ENCODE measurements at places on chromosomes 2 and 18. TPM values are rescaled to one million over a fixed set of nuclear protein-coding genes. Genes with fewer than 3 reads are reported as not detected.

GRCh38 chr2:152490686-152491455 is 155.9 kb downstream of the FMNL2 start:
- H3K27me3 ChIP-seq: no peaks in the 10 kb centered on the region
- peaks cover 5% of the 10 kb centered on the region for H3K36me3 ChIP-seq
- H3K4me1 ChIP-seq: peaks cover 61% of the 10 kb centered on the region
- H3K4me3 ChIP-seq: peak overlapping the region; percentile 18
- no peak for DNase-seq

DNA sequence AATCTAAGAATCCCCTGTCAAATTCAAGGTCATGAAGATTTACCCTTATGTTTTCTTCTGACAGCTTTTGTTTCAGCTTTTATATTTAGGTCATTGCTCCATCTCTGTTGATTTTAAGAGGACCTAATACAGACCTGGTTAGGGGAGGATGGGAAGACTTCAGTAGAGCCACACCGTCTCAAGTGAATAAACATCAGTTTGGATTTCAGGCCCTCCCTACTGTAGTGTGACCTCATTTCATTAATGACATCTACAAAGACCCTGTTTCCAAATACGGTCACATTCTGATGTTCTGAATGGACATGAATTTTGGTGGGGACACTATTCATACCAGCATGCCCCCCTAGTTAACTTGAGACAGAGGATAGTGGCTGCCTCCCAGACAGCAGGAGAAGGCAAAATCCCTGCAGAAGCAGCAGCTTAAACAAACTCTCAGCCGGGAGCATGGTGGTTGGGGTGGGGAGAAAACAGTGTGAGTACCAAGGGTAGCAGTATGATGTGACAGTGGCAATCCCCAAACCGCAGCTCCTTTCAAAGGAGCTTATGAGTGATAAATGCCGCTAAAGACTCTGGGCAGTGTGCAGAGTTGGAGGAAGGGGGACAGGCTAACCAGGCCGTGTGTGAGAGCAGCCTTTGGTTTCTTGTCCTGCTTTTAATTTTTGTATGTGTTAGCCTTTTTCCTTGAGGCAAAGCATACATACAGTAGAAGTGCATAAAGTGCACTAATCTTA is 65.9 kb upstream of the TNP1 start:
- peaks cover 3% of the 10 kb centered on the region for H3K36me3 ChIP-seq
- H3K27me3 ChIP-seq: peaks cover 3% of the 10 kb centered on the region
- no peak overlapping the region for H3K27ac ChIP-seq
- peaks cover 27% of the 10 kb centered on the region for H3K4me1 ChIP-seq
- H3K4me3 ChIP-seq: no peak overlapping the region

GRCh38 chr2:186841940-186842339 is 7.0 kb downstream of the ZSWIM2 start:
- H3K36me3 ChIP-seq: no peaks in the 10 kb centered on the region
- peaks cover 8% of the 10 kb centered on the region for H3K4me1 ChIP-seq
- H3K4me3 ChIP-seq: no peak overlapping the region
- peaks cover 2% of the 10 kb centered on the region for H3K27me3 ChIP-seq
- no peak overlapping the region for H3K27ac ChIP-seq

DNA sequence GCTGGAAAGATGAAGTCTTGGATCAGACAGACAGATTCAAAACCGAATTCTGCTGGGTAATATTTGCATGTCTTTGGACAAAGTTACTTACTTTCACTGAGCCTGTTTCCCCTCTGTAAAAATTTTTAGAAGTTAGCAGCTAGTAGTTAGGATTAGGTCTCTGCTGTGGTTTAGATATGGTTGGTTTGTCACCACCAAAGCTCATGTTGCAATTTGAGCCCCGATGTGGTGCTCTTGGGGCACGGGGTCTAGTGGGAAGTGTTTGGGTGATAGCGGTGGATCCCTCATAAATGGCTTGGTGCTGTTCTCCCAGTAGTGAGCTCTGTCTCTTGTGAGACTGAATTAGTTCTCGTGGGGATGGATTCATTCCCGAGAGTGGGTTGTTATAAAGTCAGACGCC is 38.9 kb upstream of the PNO1 start:
- no peak overlapping the region for H3K27ac ChIP-seq
- no peak for DNase-seq
- no peaks in the 10 kb centered on the region for H3K27me3 ChIP-seq
- no peaks in the 10 kb centered on the region for H3K36me3 ChIP-seq
- peaks cover 20% of the 10 kb centered on the region for H3K4me1 ChIP-seq

DNA sequence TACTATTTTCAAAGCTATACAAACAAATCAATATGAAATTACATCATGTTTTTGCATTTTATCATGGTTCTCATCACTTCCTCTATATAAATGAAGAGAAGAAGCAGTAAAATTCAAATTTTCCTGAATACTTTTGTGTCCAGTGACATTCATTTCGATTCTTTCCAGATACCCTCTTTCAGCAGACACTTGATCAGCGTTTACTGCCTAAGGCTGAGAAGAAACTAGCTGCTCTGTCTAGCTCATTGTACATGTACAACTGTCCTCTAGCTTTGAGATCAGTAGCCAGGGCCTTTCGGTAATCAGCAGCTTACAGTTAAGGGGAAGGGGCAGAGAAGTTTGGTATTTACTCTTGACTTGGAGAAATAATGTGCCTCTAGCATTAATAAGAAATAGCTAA is 4.8 kb downstream of the VRK2 start:
- H3K4me3 ChIP-seq: no peak overlapping the region
- no peaks in the 10 kb centered on the region for H3K27me3 ChIP-seq
- H3K4me1 ChIP-seq: peaks cover 13% of the 10 kb centered on the region
- peaks cover 15% of the 10 kb centered on the region for H3K36me3 ChIP-seq

GRCh38 chr2:60152226-60152833 is 401.1 kb downstream of the BCL11A start:
- no peak overlapping the region for H3K4me3 ChIP-seq
- no peaks in the 10 kb centered on the region for H3K36me3 ChIP-seq
- no peak for DNase-seq
- H3K27ac ChIP-seq: no peak overlapping the region
- no peaks in the 10 kb centered on the region for H3K27me3 ChIP-seq

- H3K4me3 ChIP-seq: no peak overlapping the region
- no peaks in the 10 kb centered on the region for H3K36me3 ChIP-seq
- no peak overlapping the region for H3K27ac ChIP-seq
- no peaks in the 10 kb centered on the region for H3K27me3 ChIP-seq
- DNase-seq: no peak
These were observed 36.5 kb upstream of the ASNSD1 start for GRCh38 chr2:189624648-189625355.

GRCh38 chr2:232776435-232776834 is at the start of gene KCNJ13:
Gene KCNJ13, minus strand, starts transcription at chr2:232776565. Its CDS starts 5,203 bp downstream, at chr2:232771362.
- H3K4me3 ChIP-seq: peak within 1 kb of the TSS; percentile 67
- peaks cover 14% of the 10 kb centered on the region for H3K36me3 ChIP-seq
- no peaks in the 10 kb centered on the region for H3K27me3 ChIP-seq

DNA sequence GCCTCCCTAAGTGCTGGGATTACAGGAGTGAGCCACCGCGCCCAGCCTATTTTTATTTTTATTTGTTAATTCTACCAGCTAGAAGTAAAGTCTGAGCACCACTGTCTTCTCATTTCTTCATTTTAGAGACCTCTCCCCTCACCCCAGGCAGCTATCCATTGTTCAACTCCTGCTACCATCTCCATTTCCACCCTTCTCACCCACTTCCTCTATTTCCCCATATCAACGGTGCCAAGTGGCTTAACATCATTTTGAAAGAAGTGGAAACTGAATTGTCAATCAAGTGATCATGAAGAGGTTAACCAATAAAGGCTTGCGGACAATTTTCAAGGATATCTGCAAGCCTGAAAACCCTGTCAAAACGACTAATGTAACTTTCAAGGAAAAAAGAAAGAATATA is 323.1 kb downstream of the NBAS start:
- no peak overlapping the region for H3K4me3 ChIP-seq
- no peak overlapping the region for H3K27ac ChIP-seq
- peaks cover 8% of the 10 kb centered on the region for H3K36me3 ChIP-seq
- peaks cover 5% of the 10 kb centered on the region for H3K4me1 ChIP-seq
- no peaks in the 10 kb centered on the region for H3K27me3 ChIP-seq

DNA sequence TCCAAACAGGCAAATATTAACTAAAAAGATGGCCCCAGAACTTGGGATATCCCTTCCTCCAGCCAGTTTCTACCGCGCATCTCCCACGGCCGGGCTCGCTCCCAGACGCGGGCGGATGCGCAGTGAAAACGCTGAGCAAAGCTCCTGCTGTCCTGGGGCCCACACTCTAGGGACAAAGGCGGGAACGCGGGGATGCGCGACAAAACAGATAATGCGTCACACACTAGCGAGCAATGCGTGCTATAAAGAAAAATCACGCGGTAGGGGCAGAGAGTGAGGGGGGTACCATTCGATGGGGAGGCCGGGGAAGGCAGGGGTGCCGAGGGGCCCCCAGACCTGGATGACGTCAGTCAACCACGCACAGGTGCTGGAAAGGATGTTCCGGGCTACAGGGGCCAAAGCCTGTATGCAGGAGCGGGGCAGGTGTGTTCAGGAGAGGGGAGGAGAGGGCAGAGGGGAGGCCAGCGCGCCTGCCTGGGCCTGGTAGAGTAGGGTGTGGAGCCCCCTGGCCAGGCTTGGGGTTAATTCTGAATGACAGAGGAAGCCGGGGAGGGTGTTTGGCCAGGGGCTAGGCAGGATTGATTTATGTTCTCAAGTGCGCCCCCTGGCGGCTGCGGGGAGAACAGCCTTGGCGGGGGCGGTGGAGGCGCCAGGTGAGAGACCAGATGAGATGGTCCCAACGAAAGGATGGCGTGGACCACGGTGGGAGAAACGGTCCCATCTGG is 14.9 kb upstream of the ITM2C start:
- H3K27ac ChIP-seq: no peak overlapping the region
- peaks cover 17% of the 10 kb centered on the region for H3K27me3 ChIP-seq
- no peak for DNase-seq
- H3K4me3 ChIP-seq: no peak overlapping the region

- no peak overlapping the region for H3K4me3 ChIP-seq
- peak; percentile 11 for DNase-seq
- H3K27me3 ChIP-seq: no peaks in the 10 kb centered on the region
- no peak overlapping the region for H3K27ac ChIP-seq
- H3K36me3 ChIP-seq: peaks cover 9% of the 10 kb centered on the region
These were observed 146.3 kb upstream of the RIOK3 start for GRCh38 chr18:23306822-23307221.

DNA sequence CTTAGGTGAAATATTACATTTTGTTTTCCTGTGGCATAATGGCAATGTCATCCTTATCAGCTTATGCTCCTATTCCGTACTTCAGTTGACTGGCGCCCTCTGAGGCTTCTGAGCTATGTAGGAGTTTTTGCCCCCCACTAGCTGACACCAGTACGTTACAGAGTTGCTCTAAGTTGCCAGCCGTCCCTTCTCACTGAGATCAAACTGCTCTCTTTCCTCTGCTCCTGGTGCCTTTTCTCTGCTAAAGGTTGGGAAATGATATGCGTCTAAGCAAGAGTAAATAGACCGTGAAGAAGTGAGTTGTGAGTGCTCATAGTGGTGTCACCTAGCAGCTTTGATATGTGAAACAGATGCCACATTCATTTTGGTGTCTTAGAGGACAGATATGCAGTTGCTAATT is 99.2 kb downstream of the RAPGEF4 start:
- no peak overlapping the region for H3K4me3 ChIP-seq
- peaks cover 13% of the 10 kb centered on the region for H3K4me1 ChIP-seq
- H3K27me3 ChIP-seq: no peaks in the 10 kb centered on the region
- H3K27ac ChIP-seq: no peak overlapping the region
- H3K36me3 ChIP-seq: no peaks in the 10 kb centered on the region

DNA sequence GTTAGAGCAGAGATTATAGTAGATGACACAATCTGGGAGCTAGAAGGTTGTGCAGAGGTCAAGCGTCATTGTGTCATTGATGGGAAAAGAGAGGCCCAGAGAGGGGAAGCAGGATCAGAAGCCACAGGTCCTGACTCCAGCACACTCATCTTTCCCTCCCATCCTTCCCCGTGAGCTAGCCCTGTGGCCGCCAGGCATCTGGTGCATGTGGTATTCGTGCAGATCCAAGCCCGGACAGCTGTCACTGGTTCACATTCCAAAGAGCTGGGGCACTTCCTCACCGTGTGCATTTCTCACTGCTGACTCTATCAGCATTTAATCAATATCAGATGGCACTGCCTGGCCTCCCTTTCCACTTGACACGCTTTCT is 94.1 kb upstream of the THOC1 start:
- no peak for DNase-seq
- H3K4me3 ChIP-seq: peak overlapping the region; percentile 74
- peaks cover 62% of the 10 kb centered on the region for H3K4me1 ChIP-seq
- peak overlapping the region; percentile 37 for H3K27ac ChIP-seq

GRCh38 chr18:23340661-23341060 is 112.4 kb upstream of the RIOK3 start:
- peaks cover 3% of the 10 kb centered on the region for H3K36me3 ChIP-seq
- peaks cover 21% of the 10 kb centered on the region for H3K4me1 ChIP-seq
- no peak for DNase-seq
- H3K27ac ChIP-seq: no peak overlapping the region

DNA sequence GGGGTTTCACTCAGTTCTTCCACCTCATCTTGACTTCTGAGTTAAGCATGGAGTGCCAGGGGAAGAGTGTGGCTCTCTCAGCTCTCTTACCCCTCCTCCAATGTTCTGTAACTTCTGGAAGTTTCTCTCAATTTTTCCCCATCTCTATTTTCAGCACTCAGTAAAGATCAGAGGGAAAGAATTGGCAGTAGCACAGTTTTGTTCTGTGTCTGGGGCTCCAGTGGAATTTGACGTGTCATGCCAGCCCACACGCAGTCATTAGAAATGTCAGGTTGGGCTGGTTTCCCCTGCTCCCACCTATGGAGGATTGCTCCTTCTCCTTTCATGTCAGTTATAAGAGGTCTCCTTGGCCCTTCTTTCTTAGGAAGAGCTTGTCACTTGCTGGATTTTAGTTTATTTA is 104.6 kb upstream of the COL3A1 start:
- no peaks in the 10 kb centered on the region for H3K27me3 ChIP-seq
- no peak overlapping the region for H3K4me3 ChIP-seq
- H3K4me1 ChIP-seq: peaks cover 4% of the 10 kb centered on the region

GRCh38 chr18:22701795-22702194 is 231.3 kb upstream of the RBBP8 start:
- no peak overlapping the region for H3K27ac ChIP-seq
- H3K36me3 ChIP-seq: peaks cover 4% of the 10 kb centered on the region
- no peak for DNase-seq
- H3K27me3 ChIP-seq: no peaks in the 10 kb centered on the region
- H3K4me1 ChIP-seq: peaks cover 8% of the 10 kb centered on the region

Gene AKAIN1
- 1.1 TPM for total RNA-seq

Gene CHST9
- total RNA-seq: 8.0 TPM

Gene PRSS56
- not detected for total RNA-seq

Gene TNFAIP6
- 0.87 TPM for total RNA-seq

Gene KYNU
- 1.8 TPM for total RNA-seq

Gene PIEZO2
- 21.8 TPM for total RNA-seq
